Spleen (tissue), 13 donors: ENCODE measurements at places on chromosomes 11 and 22. TPM values are rescaled to one million over a fixed set of nuclear protein-coding genes. Genes with fewer than 3 reads are reported as not detected.

MOGAT2 gene
- not detected for total RNA-seq

ANO9 gene
- 10.2 TPM for total RNA-seq

- no peaks in the 10 kb centered on the region for H3K4me1 ChIP-seq
- H3K27ac ChIP-seq = no peak overlapping the region
- H3K4me3 ChIP-seq = no peak overlapping the region
- peaks cover 38% of the 10 kb centered on the region for H3K36me3 ChIP-seq
Measured at GRCh38 chr11:18367431-18367830, 26.9 kb upstream of the LDHA start.

- no peak for DNase-seq
- H3K4me1 ChIP-seq = no peaks in the 10 kb centered on the region
- no peak overlapping the region for H3K4me3 ChIP-seq
- H3K36me3 ChIP-seq = no peaks in the 10 kb centered on the region
Measured at GRCh38 chr11:17877886-17878285, 135.0 kb downstream of the SERGEF start.
